ENCODE measurements at places on chromosomes 1 and 21. TPM values are rescaled to one million over a fixed set of nuclear protein-coding genes. Genes with fewer than 3 reads are reported as not detected.

C1orf105 gene
- not detected for total RNA-seq

HMGCS2 gene
- total RNA-seq: not detected

RHBG gene
- not detected for total RNA-seq

TMPRSS15 gene
- total RNA-seq: not detected

DNA sequence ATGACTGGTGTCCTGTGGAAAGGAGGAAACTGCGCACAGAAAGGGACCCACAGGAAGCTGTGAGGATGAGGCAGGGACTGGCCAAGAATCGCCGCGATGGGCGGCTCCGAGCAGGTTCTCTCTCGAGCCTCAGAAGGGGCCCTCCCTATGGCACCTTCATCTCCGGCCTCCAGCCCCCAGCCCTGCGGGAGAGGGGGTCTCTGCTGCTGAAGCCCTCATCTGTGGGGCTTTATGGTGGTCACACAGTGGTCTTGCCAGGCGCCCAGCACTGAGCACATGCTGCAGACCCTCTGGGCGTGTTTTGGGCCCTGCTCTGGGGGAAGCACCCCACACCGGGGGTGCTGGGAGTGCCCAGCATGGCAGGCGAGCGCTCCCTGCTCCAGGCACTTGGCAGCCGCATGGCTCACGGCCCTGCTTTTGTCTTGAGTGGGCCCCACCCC is 86.6 kb upstream of the ACTRT2 start:
- DNase-seq: no peak
- no peaks in the 10 kb centered on the region for H3K4me1 ChIP-seq
- H3K36me3 ChIP-seq: no peaks in the 10 kb centered on the region
- H3K27me3 ChIP-seq: no peaks in the 10 kb centered on the region
- H3K4me3 ChIP-seq: no peak overlapping the region

GRCh38 chr21:42737951-42738590 is 84.7 kb downstream of the PDE9A start:
- peaks cover 5% of the 10 kb centered on the region for H3K27me3 ChIP-seq
- H3K4me3 ChIP-seq: peak overlapping the region; percentile 24
- peaks cover 14% of the 10 kb centered on the region for H3K36me3 ChIP-seq
- peak overlapping the region; percentile 91 for H3K27ac ChIP-seq

- peaks cover 17% of the 10 kb centered on the region for H3K4me1 ChIP-seq
- H3K4me3 ChIP-seq: no peak overlapping the region
- DNase-seq: peak; percentile 80
- peak overlapping the region; percentile 61 for H3K27ac ChIP-seq
Observed at GRCh38 chr1:206479183-206480125, 9.2 kb downstream of the IKBKE start.

DNA sequence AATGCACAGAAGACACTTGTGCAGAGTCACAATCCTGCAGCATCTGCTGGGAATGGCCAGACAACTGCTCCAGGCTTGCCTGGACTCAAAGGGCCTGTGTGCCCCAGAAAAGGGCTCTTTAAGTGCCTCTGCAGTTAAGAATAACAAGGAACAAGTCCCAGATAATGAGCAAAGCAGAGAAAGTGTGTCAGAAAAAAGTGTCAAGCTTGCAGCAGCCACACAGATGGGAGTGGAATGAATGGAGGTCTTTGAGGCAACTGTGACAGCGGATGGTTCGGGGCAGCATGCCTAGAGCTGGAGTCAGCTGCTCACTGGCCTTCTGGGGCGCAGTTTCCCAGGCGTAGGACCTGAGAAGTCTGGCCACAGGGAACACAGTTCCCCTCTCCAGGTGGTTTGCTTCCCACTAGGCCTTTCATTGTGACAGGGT is 5.1 kb downstream of the PARP1 start:
- no peak overlapping the region for H3K27ac ChIP-seq
- peaks cover 2% of the 10 kb centered on the region for H3K27me3 ChIP-seq
- DNase-seq: no peak
- no peak overlapping the region for H3K4me3 ChIP-seq

DNA sequence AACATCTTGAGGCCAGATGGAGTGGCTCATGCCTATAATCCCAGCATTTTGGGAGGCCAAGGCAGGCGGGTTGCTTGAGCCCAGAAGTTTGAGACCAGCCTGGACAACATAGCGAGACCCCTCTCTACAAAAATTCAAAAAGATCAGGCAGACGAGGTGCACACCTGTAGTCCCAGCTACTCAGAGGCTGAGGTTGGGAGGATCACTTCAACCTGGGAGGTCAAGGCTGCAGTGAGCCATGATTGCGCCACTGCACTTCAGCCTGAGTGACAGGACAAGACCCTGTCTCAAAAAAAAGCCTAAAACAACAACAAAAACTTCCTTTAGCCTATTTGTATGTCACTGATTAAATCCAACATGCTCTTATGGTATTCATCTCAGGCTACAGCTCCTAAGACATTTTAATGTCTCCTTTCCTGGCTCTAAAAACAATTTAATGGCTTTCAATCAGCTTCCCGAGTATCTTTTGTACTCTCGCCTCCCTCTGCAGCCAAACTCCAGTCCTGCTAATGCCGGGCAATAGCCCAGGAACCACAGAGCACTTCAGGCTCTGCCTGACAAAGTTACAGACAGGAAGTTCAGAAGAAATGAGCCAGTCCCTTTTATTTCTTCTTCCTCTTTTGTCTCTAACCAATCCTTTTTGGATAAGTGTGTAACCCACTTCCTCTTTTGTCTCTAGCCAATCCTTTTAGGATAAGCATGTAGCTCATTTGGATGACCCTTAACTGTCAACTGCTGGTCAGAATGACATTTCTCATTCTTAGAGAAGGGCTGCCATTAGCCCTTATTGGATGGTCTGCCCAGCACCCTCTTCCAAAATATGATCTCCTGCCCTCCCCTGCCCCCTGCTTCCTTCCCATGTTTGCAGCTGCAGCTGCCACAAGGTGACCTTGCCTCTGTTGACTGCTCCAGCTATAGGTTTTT is 6.6 kb upstream of the DOP1B start:
- H3K4me1 ChIP-seq: peaks cover 32% of the 10 kb centered on the region
- H3K4me3 ChIP-seq: no peak overlapping the region
- no peaks in the 10 kb centered on the region for H3K27me3 ChIP-seq
- peak overlapping the region; percentile 70 for H3K27ac ChIP-seq
- peaks cover 11% of the 10 kb centered on the region for H3K36me3 ChIP-seq
- no peak for DNase-seq

DNA sequence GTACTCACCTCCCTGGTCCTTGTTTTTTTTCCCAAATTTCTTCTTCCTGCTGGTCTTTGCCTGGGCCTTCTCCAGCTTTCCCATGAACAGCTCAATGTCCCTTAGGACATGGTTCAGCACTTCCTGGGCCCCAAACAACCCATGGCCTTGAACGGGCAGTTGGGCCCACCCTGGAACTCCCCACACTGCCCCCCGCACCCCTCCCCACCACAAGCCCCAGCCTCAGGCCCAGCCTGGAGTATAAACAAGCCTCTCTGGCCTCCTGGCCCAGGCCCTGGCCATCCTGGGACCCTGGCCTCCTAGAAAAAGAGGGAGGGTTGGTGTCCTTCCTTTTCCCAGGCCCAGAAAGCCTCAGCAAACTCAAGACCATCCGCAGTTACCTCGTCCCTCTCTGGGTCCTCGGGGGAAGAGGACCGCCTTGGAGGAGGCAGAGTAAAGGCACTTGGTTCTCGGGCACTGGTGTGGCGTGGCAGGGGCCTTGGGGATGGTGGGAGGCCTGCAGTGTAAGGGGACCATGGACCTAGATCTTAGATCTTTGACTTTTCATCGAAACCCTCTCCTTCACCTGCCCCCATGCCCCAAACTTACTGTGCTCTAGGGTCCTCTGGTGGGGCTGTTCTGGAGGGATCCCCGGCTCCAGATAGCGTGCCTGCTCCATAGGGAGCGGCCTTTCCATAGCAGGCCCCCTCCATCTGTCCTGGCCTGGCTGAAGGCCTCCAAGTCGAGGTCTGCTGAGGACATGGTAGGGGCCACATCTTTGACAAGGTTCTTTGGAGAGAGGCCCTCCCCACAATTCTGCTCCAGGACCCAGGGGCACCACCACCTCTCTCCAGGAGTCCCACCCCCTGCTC is 5.6 kb downstream of the EPS8L3 start:
- H3K4me1 ChIP-seq: no peaks in the 10 kb centered on the region
- H3K4me3 ChIP-seq: no peak overlapping the region
- H3K27ac ChIP-seq: no peak overlapping the region

- H3K27me3 ChIP-seq: peaks cover 4% of the 10 kb centered on the region
- no peak overlapping the region for H3K27ac ChIP-seq
- no peaks in the 10 kb centered on the region for H3K36me3 ChIP-seq
- H3K4me1 ChIP-seq: peaks cover 2% of the 10 kb centered on the region
Observed at GRCh38 chr1:150207281-150207971, 28.5 kb downstream of the ANP32E start.

DNA sequence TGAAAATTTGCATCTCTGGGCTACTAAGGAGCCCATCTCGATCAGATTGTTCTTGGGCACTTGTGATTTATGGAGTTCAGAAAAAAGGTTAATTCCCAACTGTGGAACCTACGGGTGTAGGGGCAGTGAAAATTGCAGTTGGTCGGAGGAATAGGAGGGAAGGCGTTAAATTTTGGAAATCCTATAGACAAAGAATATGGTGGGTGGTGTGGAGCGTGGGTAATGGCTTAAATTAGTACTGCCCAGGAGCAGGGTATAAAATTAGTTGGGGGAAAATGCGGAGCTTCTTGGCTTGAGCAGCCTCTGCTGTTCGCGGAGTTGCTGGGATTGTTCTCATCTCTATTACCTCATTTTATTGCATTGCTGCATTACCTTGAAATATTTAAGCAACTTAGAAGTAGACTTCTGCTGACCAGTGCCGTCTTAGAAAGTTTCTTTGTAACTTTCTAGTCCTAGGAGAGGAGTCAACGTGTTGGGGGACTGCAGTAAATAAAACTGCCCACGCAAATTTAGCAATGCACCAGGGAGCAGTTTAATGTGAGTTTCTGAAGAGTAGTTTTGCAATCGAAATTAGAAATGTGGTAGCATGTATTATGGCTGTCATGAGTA is 514 bp downstream of the S1PR1 start:
- H3K4me1 ChIP-seq: peaks cover 62% of the 10 kb centered on the region
- peaks cover 48% of the 10 kb centered on the region for H3K36me3 ChIP-seq
- no peaks in the 10 kb centered on the region for H3K27me3 ChIP-seq
- H3K4me3 ChIP-seq: peak overlapping the region; percentile 88

- H3K4me3 ChIP-seq: no peak overlapping the region
- H3K27me3 ChIP-seq: peaks cover 14% of the 10 kb centered on the region
- no peak for DNase-seq
- no peaks in the 10 kb centered on the region for H3K36me3 ChIP-seq
- no peaks in the 10 kb centered on the region for H3K4me1 ChIP-seq
Observed at GRCh38 chr1:182175361-182175931, 113.9 kb upstream of the ZNF648 start.

- H3K27ac ChIP-seq: no peak overlapping the region
- no peaks in the 10 kb centered on the region for H3K4me1 ChIP-seq
- H3K36me3 ChIP-seq: no peaks in the 10 kb centered on the region
Observed at GRCh38 chr1:190049314-190049713, 428.4 kb downstream of the BRINP3 start.

DNA sequence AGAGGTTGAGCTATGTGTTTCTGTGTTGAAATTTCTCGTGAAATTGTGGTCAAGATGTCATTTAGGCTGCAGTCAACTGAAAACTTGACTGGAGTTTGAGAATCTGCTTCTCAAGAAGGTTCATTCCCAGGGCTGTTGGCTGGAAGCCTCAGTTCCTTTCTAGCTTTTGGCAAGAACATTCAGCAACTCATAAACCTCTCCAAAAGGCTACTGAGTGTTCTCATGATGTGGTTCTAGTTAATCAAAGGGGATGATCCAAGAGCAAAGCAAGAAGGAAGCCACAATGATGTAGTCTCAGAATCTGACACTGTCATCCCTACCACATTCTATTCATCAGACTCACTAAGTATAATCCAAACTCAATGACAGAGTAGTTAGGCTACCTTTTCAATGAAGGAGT is 66.6 kb downstream of the SPATA6 start:
- H3K4me3 ChIP-seq: no peak overlapping the region
- H3K27ac ChIP-seq: no peak overlapping the region
- no peaks in the 10 kb centered on the region for H3K4me1 ChIP-seq
- H3K27me3 ChIP-seq: no peaks in the 10 kb centered on the region
- no peak for DNase-seq
- H3K36me3 ChIP-seq: no peaks in the 10 kb centered on the region

DNA sequence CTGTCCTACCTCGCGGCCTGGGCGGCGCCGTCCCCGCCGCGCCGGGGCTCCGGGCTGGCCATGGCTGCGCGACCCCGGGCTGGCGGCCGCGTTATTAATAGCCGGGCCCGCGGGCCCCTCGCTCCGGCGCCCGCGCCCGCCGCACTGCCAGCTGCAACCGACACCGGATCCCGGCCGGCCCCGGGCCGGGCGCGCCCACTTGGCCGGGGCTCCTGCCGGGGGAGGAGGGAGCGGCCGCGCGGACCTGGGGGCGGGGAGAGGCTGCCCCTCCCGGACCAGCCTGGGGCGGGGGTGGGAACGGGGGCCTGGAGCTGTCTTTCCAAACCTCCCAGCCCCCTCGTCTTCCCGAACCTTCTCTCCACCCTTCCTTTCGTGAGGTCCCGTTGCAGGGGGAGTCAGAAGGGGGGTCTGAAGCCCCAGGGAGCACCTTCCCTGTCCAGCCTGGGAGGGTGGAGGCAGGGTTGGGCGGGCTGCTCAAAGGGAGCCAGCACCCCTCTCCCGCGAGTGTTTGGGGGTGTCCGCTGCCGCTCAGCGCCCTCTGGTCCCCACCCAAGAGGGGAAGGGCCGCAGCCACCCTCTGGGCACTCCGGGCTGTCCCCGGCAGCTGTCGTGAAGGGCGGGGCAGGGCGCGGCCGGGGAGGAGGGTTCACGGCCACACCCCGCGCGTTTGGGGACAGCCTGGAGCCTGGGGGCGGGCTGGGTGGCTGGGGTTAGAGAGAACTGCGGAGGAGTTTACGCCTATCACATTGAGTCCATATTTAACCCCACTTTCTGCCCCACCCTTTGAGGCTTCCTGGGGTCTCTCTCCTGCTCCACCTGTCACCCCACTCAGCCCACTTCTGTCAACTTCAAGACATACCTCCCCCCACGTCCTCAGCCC is at the start of gene SYNC:
Gene SYNC, minus strand, starts transcription at position 172 of the 880 bp plus-strand sequence. Its CDS starts 110 bp downstream, at position 62.
- H3K36me3 ChIP-seq: no peaks in the 10 kb centered on the region
- no peak within 1 kb of the TSS for H3K27ac ChIP-seq
- H3K4me1 ChIP-seq: peaks cover 12% of the 10 kb centered on the region
- H3K4me3 ChIP-seq: peak within 1 kb of the TSS; percentile 21
- H3K27me3 ChIP-seq: peaks cover 54% of the 10 kb centered on the region

DNA sequence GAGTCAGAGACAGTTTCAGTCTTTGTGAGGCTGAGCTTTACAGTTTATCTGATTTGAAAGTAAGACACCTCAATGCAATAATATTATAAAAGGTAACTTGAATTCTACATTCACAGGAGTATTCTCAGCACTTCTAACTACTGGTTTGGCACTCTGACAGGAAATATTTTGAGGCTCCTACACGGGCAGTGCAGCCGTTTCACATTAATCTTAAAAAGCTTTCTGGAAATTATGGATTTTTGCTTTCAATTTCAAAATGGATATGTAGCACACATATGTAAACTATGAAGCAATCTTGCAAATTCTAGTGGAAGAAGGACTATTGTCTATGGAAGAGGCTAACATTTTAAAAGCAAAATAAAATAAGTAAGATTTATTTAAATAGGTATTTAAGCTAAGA is 262.9 kb upstream of the SNX7 start:
- H3K4me1 ChIP-seq: peaks cover 40% of the 10 kb centered on the region
- no peak for DNase-seq
- H3K27ac ChIP-seq: peak overlapping the region; percentile 70
- no peaks in the 10 kb centered on the region for H3K27me3 ChIP-seq
- peaks cover 11% of the 10 kb centered on the region for H3K36me3 ChIP-seq

All from activated CD8-positive, alpha-beta memory T cell treated with anti-CD3 and anti-CD28 coated beads, Interleukin-2, amount 10 ng/mL, durations not matched to agents 7 days and 5 days (primary cell).